Activated T-cell treated with anti-CD3 and anti-CD28 coated beads, Interleukin-2, amount 50 U/mL, for 4 hours (primary cell): ENCODE measurements at places on chromosomes 1 and 21. TPM values are rescaled to one million over a fixed set of nuclear protein-coding genes. Genes with fewer than 3 reads are reported as not detected.

DNA sequence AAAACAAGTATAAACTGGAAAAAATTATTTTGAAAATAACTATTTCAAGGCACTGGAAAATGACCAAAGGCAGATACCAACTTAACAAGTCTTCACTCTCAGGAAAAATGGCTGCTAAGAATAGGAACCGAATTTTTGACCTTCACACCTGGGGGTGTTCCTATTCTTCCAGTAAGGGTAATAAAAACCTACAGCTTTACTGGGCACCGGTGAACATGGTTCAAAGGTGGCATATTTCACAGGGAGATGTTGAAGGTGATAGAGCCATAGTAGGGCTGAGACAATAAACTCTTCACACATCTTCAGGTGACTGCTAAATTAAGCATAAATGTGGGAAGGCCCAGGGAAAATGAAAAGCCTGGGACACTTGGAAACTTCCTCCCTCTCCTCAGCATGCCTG lies 65.4 kb upstream of the IFFO2 start:
- no peak for DNase-seq

DNA sequence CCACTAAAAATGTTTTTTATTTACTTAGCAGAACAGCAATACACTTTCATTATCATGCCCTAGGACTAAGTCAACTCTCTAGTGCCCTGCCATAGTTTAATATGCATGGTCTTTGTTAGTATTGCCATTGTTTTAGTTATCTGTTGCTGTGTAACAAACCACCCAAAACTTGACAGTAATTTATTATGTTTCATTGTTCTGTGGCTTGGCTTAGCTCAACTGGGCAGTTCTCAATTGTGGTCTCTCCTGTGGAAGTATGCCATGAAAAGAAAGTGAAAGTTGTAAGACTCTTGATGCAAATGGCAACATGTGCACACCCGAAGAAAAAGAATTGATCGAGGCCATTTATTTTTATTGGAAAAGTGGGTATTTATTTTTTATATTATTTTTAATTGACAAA lies 206.3 kb upstream of the KCTD3 start:
- no peak for DNase-seq

- no peak for DNase-seq
Measured at GRCh38 chr1:50422946-50423669, at the start of gene DMRTA2. Gene DMRTA2, minus strand, starts transcription at chr1:50423443. Its CDS starts 1,907 bp downstream, at chr1:50421536.

DNA sequence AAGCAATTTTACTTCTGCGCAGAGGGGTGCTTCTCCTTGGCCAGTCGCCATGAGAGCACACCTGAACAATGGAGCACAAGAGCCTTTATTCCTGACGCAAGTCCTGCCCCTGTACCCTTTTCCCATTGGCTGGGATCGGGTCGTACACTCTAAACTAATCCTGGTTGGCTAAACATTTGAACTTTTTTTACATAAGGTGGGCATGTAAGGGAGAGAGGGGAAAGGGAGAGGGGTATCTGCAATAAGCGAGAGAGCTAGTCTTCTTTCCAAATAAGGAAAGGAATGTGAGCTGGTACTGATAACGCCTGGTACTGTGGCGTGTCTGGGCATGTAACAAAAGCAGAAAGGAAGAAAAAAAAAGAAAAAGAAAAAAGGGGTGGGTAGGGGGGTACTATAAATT lies 21.8 kb downstream of the MFSD2A start:
- DNase-seq: no peak

DNA sequence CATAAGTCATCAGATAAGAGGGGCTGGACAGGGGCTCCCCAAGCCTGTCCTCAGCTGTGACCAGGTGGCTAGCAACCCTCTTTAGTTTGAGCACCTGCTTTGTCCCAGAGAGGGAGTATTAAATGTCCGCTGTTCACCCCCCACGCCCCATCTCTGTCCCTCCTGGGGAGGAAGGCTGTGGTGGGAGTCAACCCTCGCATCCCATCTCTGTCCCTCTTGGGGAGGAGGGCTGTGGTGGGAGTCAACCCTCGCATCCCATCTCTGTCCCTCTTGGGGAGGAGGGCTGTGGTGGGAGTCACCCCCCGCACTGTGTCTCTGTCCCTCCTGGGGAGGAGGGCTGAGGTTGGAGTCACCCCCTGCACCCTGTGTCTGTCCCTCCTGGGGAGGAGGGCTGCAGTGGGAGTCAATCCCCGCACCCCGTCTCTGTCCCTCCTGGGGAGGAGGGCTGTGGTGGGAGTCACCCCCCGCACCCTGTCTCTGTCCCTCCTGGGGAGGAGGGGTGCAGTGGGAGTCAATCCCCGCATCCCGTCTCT lies 72.6 kb upstream of the ABCG1 start:
- no peak for DNase-seq

DNA sequence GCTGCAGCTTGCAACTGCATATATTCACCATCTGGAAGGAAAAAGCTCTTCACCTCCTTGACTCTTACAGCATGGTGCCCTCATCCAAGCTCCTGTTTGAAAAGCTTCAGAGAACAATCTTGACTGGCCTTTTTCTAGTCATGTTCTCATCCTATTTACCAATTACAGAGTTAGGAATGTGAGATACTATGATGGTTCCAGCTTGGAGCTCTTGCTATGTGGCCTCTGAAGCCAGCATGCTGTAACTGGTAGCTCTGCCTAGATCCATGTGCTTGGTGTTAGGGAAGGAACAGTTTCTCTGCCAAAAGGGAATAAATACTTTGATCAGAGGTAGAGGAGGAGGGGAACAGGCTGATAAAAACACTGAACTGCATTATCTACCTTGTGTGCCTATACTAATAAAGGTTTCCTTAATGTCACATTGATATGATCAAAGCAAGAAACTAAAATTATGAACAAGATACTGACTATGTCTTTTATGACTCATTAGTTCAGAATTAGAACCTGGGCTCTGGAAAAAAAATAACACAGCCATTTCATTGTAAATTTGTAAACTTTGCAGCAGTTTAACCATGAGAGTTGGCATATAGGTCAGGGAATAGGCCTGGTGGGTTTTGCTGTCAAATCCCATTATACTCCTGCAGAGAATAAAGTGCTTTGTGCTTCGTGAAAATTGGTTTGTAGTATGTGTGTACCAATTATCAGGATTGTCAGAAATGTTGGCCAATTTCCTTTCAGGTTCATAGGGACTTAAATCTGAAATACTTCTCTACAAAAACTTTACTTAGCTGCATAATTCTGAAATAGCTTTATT lies 92.7 kb downstream of the LEPR start:
- no peak for DNase-seq

DNA sequence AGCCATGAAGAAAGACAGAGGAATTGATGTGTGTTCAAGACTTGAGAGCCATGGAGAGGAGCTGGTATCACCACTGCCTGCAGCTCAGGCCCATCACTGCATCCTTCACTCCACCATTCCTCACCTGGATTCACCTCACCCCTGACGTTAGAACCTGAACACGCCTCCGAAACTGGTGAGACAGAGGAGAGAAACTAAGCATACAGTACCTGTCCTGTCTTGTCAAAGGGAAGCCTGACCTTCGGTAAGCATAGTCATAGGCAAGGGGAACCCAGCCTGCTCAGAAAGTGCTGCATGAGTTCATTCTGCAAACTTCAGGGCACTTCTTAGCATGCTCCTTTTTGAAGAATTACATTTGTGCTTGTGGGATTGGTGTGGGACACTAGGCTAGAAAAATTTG lies 425.8 kb downstream of the DSCAM start:
- DNase-seq: no peak

- no peak for DNase-seq
Measured at GRCh38 chr1:107724648-107725047, 240.3 kb downstream of the VAV3 start.

- no peak for DNase-seq
Measured at GRCh38 chr1:65772607-65773006, 20.1 kb upstream of the PDE4B start.

DNA sequence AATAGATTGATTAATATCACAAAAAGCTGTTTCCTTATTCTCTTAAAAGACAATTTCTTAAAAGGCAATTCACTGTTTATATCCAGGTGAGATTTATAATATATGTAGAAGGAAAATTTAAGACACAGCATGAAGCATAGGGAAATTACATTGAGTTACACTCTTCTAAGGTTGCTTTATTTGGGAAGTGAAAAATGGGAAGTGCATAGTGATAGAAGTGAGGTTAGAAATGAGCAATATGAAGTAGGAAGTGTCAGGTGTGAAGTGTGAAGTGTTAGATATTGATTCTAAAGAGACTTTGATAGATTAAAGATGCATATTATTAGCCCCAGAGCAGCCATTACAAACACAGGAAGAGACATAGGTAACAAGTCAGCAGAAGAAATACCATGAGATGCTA lies 40.3 kb downstream of the FH start:
- no peak for DNase-seq

GRCh38 chr1:58288624-58289142 lies 257.8 kb downstream of the OMA1 start:
- DNase-seq: no peak

DNA sequence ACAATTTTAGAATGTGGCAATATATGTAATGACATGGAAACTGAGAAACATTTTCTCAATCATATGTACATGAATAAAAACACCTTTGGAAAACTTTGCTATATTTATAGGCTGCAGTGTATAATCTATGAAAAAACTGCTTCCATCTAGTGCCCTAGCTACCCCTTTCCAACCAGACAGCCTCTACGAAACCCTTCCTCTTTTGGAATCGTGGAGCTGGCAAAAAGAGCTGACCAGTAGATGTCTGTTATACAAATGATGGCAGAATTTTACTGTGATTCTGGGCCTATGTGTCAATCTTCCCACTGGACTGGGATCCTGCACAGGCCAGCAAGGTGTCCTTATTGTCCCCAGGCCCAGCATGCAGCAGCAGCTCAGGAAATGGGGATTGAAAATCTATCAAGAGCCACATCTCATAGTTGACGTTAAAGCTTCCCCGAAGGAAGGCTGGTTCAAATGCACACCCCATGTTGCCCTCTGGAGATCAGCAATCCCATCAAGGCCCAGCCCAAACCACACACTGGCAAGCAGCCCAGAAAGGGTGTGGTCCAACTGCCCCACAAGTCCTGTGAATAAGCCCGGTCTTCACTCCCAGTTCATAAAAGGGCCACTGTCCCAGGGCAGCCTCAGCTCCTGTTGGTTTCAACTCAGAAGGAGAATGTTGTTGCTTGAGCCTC lies 8.8 kb upstream of the FAM20B start:
- DNase-seq: no peak

DNA sequence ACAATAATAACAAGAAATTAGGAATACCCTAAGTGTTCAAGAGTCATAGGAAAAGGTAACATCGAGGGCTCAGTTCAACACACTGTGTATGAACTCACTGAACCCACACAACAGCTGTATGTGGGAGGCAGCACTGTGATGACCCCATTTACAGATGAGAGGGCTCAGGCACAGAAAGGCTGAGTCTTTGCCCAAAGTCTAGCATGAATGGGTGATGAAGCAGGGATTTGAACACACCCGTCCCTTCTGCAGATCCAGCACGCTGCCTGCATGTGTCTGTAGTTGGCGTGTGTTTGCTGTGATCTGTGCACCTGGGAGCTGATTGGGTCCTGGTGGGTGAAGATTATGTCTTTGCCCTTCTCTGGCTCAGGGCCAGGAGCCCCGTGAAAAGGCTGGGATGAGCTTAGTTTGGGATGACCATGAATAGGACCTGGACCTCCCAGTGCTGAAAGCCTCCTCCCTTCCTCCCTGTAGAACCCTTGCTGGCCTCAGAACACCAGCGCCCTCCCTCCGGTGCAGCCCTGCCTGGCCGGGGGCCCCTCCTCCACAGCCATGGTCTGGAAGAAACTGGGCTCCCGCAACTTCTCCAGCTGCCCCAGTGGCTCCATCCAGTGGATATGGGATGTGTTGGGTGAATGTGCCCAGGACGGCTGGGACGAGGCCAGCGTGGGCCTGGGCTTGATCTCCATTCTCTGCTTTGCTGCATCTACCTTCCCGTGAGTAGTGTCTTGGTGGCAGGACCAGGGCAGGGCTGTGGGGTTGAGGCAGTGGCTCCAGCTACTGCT lies 5.2 kb downstream of the SLC66A1 start:
- DNase-seq: no peak

GRCh38 chr1:91700332-91700731 lies 185.6 kb downstream of the TGFBR3 start:
- DNase-seq: no peak

DNA sequence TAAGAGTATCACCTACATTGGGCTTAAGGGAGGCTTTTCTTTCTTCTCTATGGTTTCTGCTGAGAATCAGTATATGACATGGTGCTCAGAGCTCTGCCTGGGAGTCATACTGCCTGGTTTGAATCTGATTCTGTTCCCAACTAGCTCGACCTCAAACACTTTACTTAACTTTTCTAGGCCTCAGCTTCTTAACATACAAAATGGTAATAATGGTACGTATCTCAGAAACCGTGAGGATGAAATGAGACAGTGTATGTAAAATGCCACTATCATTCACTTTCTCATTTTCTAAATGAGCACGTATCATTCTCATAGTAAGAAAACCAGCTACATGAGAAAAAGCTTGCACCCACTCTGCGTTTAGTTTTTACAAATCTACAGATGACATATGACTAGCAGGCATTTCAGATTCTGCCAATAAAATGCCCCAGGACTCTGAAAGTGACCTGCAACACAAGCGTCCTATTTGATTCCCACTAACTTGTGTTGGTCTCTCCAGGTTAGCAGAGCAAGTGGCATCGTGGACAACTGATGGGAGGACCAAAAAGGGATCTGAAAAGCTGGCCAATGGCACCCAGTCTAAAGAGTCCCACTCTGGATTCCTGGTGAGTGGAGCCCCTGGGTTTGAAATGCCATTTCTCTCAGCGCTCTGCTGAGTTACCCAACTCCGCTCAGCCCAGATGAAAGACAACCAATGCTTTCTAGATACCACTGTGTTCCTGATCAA lies 6.1 kb downstream of the CTNNBIP1 start:
- no peak for DNase-seq

DNA sequence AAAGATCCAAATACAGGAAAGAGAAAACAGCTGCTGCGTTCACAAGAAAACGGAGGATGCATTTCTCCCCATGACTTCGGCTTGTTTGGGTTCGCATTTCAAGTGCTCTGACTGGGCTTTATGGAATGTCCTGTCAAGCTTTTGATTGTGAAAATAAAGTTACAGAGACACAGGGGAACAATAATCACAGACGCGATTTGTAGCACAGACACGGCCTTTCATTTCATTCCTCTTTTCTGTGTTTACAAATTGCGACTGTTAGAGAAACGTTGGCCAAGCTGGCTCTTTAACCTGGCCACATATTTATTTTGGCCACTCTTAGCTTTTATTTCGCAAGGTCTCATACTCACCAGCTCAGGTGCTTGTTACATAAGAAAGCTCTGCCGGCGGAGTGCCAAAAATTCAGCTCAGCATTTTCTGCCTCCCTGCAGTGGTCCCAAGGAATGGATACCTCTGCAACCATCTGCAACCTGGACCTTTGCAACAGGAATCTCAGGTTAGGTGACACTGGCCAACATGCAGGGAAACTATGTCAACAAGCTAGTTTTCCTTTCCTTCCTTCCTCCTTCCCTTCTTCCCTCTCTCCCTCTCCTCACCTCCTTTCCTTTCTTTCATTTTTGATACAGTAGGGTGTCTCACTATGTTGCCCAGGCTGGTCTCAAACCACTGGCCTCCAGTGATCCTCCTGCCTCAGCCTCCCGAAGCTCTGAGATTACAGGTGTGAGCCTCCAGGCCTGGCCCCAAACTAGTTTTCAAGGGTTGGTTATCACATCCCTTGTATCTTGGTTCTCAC lies 58.2 kb upstream of the SLC45A1 start:
- DNase-seq: no peak

- DNase-seq: no peak
Measured at GRCh38 chr1:87017998-87018672, 103.7 kb downstream of the HS2ST1 start.

- no peak for DNase-seq
Measured at GRCh38 chr1:187157552-187157951, 328.8 kb downstream of the PLA2G4A start.

ATP1A4 gene
- not detected for total RNA-seq

GUCA2B gene
- total RNA-seq: not detected

LCE6A gene
- total RNA-seq: not detected

ATP6V0B gene
- total RNA-seq: 202 TPM

AK5 gene
- total RNA-seq: 4.9 TPM
